A549 treated with AZD2906 at 1 μM for 4 hours (cell line): ENCODE measurements at places on chromosomes 12 and 14. TPM values are rescaled to one million over a fixed set of nuclear protein-coding genes. Genes with fewer than 3 reads are reported as not detected.

Gene LYZ
- 0.07 to 0.72 TPM (median 0.08 TPM) in 3 of 5 replicates, not detected in the others for total RNA-seq

Gene PRKD1
- total RNA-seq: 2.3 to 2.6 TPM (median 2.4 TPM) in 5 replicates

Gene CEBPE
- 0.06 TPM in 1 of 5 replicates, not detected in the others for total RNA-seq

Gene IGF1
- total RNA-seq: not detected in 5 replicates

Gene NFE2
- 0.03 to 0.08 TPM (median 0.07 TPM) in 4 of 5 replicates, not detected in the other for total RNA-seq

Gene CLEC14A
- not detected in 5 replicates for total RNA-seq

Gene C1QL4
- 5.9 to 8.0 TPM (median 6.9 TPM) in 5 replicates for total RNA-seq

Gene IAPP
- not detected in 5 replicates for total RNA-seq

Gene RTL1
- total RNA-seq: 0.16 to 0.27 TPM (median 0.22 TPM) in 5 replicates

Gene NKX2-1
- total RNA-seq: 0.03 to 0.07 TPM (median 0.06 TPM) in 4 of 5 replicates, not detected in the other

Gene MYF5
- total RNA-seq: not detected in 5 replicates
